Gastroesophageal sphincter (tissue), 4 donors: ENCODE measurements at places on chromosomes 5 and 9. TPM values are rescaled to one million over a fixed set of nuclear protein-coding genes. Genes with fewer than 3 reads are reported as not detected.

GRCh38 chr9:36445800-36446361 is 45.8 kb upstream of the RNF38 start:
- ATAC-seq, result no peak

LIFR gene
- total RNA-seq, result 90.5 TPM

DNA sequence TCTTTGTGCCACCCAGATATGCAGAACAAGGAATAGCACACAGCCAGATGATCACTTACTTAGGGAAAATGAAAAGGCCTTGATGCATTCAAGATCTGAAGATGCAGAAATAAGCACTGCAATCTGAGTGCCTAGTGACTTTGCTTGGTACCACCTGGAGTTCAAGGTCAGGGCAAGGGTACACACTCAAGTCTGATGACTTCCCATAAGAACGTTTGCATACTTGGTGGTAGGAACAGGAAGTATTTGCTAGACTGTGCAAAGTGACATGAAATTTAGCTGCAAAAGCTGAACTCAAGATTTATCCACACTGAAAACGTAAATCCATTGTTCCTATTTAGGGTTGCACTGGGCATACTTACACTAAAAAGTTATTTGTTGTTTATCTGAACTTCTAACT is 177.1 kb downstream of the PIK3R1 start:
- no peak for ATAC-seq

DNA sequence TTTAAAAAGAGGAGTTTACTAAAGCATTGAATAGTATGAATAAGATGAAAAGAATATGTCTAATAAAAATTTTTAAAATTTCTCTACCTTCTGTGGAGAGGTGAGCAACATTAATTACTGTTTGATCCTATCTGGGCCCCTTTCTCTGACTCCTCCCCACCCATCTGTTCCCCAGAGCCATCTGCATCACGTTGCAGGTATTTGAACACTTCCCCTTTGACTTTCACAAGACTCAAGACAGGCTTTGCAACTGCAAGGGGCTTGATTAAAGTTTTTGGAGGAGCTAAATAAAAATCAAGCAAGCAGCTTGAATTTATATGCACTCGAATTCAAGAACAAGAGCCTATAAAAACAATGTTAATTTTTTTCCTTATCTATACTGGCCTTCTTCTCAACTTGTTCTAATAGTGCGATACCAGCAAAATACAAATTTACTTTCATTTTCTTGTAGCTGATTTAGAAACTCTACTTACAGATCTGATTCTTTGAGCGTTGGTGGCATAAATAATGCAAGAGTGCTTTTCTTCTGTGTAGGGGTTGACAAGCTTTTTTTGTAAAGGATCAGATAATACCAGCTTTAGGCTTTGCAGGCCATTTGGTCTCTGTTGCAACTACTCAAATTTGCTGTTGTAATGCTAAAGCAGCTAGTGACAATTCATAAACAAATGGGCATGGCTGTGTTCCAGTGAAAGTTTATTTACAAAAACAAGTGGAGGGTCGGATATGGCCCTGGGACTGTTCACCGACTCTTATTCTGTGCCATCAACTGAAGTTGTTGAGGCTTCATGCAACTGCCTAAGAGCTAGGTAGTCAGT is 21.2 kb downstream of the TXNDC8 start:
- ATAC-seq, result no peak

ARL14EPL gene
- not detected for total RNA-seq

IFNA2 gene
- not detected for total RNA-seq

DNA sequence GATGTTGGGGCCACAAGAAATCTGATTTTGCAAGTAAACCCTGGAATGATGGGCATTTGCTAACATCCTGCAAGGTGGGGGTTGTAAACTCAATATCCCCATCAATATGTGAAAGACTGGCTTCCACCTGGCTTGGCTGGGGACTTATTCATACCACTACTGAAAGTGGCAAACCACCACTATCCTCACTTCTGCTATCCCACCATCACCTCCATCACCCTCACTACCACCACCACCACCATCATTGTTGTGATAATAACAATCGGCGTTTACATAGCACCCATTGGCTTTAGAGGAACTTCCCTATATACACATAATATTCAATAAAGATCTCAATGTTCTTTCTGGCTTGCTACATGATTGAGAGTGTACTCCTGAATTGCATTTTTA is 224.7 kb upstream of the DAP start:
- ATAC-seq, result no peak

GRCh38 chr5:111738118-111738517 is 18.9 kb downstream of the NREP start:
- ATAC-seq, result no peak

GRCh38 chr9:95970317-95970716 is 94.8 kb downstream of the ERCC6L2 start:
- no peak for ATAC-seq

DNA sequence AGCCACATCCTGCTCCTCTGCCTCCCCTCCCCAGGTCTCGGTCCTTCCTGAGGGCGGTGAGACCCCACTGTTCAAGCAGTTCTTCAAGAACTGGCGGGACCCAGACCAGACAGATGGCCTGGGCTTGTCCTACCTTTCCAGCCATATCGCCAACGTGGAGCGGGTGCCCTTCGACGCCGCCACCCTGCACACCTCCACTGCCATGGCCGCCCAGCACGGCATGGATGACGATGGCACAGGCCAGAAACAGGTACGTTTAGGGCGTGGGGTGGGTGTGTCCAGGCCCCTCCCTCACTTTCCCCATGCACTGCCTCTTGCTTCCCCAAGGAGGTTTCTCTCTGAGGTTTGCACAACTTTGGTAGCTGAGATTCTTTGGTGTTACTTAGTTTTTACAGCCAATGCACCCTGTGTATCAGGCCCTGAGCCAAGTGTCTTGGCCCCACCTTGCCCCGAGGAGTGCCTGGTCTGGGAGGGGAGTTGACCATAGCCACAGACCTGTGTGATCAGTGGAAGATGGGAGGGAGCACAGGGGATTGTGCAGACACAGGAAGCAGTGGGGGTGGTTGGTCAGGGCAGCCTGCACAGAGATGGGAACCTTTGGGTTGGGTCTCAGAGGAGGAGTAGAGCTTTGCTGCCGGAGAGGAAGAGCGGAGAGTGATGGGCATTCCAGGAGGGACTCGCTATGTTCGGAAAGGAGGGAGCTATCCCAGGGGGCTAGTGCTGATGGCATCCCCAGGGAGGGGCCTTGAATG is 50.8 kb downstream of the GSN start:
- ATAC-seq, result no peak

OR1L4 gene
- total RNA-seq, result not detected

DNA sequence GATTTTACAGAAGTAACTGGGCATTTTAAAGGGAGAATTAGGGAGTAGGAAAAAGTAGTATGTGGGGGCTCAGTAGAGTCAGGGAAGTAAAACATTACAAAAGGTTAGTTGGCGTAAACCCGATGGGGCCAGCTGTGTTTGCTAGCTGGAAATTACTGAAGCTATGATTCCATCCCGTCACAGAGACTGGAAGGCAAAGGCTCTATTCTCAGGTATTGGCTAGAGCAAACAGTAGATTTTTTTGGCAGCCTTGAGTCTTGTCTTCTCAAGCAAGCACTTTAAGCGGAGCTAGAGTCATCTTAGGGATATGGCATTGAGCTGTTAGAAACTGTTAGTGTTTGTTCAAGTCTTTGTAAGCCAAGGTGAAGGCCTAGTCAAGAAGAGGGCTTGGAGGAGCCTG is 121.5 kb downstream of the PAM start:
- ATAC-seq, result no peak

CKMT2 gene
- total RNA-seq, result 33.6 TPM
